ENCODE measurements at places on chromosomes 16 and 17.
A peak's percentile ranks its signal among the peaks of the same experiment; 100 is the strongest.

DNA sequence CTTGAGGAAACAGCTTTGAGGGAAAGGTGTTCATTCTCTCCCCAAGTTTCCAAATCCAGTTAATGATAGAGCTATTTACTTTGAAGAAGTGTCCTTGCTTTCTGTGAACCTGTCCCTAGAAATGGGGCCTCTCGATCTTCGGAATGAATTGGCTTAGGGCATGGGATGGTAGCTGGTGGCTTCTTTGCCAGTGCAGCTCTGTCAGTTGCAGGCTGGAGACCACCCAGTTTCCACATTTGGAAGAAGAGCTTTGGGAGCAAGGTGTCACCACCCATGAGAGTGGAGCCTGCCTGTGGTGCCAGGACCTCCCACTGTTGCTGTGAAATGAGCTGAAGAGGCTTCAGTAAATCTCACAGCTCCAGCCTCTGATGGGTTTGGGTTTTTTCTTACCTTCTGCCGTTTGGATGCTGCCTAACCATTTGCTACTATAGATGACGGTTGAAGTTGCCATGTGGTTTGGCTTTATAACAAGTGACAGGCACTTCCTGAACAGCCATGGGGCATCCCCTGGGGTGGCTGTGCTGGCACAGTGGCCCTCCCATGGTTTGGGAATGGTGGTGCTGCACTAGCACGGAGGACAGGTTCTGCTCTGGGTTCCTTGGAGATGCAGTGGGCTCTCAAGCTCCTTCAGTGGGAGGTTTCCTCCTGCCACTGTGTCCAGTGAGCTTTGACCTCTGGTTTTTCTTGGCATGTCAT, 19.5 kb upstream of the SLC5A10 start:
- DNase-seq: no peak

DNA sequence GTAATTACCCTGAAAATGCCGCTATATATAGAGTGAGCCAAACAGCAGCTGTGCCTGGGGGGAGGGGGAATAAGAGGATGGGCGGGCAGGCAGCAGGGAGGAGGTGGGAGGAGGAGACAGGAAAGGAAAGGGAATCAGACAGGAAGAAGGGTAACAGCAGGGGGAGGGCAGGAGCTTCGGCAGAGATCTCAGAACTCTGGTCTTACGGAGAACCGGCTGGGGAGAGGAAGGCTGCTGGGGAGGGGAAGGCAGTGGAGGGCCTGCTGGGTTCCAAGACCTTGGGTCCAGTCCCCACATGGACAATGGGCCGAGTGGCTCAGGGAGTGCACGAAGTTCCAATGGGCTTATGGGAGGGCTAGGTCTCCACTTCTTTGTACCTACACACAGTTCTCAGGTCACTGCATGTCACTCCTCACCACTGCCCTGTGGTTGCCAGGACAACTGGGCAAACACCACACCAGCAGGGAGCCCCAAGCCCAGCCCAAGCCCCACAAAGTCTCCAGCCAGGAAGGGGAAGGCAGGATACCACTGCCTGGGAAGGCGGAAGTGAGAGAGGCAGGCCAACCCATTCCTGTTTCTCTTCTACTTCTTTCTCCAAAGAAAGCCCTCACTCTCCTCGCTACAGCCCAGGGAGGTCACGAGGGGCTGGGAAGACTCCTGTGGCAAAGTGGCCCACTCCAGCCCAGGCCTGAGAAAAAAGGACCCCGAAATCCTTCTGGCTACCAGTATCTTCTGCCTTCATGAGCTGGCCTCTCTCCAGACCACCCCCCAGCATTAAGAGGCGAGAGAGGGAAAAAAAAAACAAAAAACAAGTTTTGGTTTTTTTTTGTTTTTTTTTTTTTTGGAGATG, 25.3 kb downstream of the G6PC3 start:
- DNase-seq: peak; percentile 94

GRCh38 chr17:3914312-3914670, 2.0 kb downstream of the P2RX1 start:
- DNase-seq: no peak

- no peak for DNase-seq
Observed at GRCh38 chr16:51755577-51756355, 604.7 kb upstream of the SALL1 start.

DNA sequence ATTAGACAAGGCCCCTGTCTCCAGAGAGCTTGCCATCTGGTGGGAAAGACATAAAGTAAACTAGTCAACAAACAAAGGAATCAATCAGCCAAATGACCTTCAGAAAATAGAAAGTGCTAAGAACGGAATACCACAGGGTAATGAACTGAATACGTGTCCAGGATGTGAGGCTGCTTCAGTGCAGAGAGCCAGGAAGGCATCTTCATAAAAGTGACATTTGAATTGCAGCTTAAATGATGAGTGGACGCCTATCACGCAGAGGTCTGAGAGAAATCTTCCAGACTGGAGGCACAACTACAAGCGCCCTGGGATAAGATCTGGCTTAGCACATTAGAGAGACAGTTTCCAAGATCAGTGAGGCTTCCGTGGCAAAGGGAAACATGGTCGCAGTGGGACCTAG, 574.1 kb upstream of the CDH8 start:
- DNase-seq: no peak

DNA sequence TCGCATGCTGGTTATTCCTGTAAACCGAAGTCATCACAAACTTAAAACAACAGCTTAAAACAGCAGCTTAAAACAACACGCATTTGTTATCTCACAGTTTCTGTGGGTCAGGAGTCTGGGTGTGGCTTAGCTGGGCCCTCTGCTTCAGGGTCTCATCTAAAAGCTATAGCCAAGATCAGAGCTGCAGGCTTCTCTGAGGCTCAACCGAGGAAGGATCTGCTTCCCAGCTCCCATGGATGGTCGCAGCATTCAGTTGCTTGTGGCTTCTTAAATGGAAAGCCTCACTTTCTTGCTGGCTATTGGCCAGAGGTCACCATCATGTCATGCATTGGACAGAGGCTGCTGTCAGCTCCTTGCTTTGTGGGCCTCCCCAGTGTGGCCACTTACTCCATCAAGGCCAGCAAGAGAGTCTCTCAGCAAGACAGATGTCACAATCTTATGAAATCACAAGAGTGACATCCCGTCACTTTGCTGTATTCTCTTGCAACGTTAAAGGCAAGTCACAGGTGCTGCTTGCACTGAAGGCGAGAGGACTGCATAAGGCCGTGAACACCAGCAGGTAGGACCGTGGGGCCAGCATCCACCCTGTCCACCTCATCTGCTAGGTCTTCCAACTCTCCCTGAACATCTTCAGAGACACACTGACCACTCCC, 117.9 kb upstream of the TNRC6C start:
- DNase-seq: no peak

DNA sequence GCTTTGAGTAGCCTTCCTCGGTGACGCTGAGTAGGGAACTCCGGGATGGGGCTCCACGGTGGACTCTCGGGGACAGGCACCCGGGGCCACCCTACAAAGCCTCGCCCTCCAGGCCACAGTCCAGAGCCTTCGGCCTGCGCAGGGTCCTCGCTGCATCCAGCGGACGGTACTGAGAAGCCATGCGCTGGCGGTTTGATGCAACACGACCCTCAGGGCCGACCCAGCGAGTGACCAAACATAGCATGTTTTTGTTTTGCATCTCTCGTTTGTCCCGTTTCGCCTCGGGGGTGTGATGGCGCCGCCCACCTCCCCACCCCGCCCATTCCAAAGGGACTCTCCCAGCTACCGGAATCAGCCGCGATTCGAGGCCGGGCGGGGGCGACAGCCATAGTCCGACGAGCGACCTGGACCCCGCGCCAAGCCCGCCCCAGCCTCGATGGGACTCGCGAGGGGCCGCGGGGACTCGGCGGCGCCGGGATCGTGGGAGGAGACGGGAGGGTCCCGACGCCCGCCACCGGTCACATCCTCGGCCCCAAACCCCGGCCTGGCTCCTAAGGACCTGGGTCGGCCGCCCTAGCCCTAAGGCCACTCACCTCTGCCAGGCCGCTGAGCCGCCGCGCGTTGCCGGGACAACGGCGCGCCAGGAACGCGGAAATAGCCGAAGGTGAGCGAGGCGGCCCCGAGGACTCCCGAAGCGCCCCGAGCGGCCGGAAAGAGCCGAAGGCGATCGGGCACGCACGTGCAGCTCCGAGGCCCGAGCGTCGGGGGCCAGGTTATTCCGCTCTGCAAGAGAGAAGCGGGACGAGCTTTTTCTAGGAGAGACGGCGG, 1.6 kb downstream of the IFT140 start:
- peak; percentile 95 for DNase-seq

DNA sequence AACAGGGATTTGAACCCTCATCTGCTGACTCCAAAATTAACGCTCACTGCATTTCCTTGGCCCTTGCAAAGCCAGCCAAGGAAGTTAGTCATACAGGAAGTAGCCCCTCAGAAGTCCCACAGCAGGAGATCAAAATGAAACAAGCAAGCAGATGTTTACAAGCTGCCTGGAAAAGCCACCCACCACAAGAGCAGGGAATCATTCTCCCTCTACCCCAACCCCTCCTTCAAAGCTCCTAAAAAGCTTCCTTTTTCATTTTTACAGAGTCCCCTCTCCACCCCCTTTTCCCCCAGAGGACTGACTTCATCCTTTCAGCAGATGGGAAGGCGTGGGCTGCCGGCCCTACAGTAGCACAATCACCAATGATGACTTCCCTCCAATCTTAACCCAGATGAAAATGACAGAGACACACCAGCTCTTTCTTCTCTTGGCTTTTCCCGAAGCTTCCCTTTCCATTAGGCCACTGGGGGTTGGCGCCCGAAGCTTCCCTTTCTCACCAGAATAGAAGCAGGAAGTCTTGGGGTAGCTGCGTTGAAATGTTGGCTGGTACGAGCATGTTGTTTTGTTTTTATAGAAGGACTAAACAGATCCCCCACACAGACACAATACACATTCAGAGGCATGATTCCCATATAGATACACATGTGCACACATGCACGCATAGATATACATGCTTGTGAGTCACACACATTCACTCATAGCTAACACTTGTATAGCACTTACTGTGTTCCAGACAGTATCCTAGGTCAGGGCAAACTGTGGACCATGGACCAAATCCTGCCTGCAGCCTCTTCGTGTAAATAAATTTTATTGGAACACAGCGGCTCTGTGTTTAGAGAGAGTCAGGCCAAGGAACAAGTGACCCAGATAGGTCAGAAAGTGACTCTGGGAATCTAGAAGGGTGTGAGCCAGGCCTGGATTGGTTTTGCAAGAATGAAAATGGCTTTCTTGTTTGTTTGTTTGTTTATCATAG, 17.4 kb downstream of the ITPRIPL2 start:
- DNase-seq: peak; percentile 99

GRCh38 chr17:77145612-77146245, 5.0 kb downstream of the SEC14L1 start:
- no peak for DNase-seq

GRCh38 chr16:84898447-84898846, 78.7 kb downstream of the CRISPLD2 start:
- DNase-seq: no peak

GRCh38 chr16:85935974-85936760, 37.2 kb downstream of the IRF8 start:
- DNase-seq: no peak

GRCh38 chr17:78485290-78486168, 91.7 kb downstream of the DNAH17 start:
- DNase-seq: no peak

DNA sequence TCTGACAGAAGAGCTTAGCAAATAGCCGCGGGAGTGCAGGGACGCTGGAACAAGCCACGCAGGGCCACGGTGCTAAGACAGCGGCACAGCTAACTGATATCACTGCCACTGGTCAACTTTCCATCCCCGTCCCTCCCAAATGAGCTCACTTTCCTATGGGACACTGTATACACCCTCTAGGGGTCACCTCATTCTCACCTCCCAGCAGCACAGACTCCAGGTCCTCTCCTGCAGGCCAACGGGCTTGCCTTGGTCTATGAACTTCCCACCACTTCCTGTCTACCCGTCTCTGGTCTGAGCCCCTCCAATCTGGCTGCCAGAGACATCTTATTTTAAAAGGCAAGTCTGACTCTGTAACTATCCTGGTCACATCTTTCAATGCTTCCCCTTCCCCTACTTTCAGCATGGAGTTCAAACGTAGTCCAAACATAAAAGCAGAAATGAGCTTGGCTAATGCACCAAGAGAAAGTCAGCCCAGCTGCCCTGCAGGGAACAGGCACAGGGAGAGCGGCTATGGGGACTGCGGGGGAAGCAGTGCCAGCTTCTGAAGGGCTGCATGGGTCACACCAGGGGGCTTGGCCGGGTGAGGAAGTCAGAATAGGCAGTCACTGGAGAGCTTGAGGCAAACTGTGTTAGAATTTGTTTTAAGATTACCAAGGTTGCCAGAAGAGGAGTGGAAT, 26.3 kb upstream of the SLC38A8 start:
- DNase-seq: no peak

GRCh38 chr16:4370570-4371356, 885 bp upstream of the VASN start:
- no peak for DNase-seq

- DNase-seq: peak; percentile 92
Observed at GRCh38 chr16:55508941-55509931, at the start of gene LPCAT2. TSS of gene LPCAT2 (plus strand) at chr16:55509072. CDS start at chr16:55509182, 110 bp downstream.

DNA sequence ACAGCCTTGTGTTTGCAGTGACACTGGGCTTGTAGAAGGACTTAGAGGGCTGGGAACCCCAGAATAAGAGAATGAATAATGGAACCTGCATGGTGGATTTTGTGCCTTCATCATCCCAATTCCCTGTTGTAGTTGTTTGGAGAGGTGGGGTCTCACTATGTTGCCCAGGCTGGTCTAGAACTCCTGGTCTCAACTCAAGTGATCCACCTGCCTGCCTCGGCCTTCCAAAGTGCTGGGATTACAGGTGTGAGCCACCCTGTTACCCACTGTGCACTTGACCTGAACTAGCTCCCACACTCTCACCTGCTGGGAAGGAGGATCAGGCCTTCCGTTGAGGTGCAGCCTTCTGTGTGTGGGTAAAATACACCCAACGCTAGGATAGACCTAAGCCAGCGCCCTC, 55.4 kb downstream of the RAP1GAP2 start:
- no peak for DNase-seq

DNA sequence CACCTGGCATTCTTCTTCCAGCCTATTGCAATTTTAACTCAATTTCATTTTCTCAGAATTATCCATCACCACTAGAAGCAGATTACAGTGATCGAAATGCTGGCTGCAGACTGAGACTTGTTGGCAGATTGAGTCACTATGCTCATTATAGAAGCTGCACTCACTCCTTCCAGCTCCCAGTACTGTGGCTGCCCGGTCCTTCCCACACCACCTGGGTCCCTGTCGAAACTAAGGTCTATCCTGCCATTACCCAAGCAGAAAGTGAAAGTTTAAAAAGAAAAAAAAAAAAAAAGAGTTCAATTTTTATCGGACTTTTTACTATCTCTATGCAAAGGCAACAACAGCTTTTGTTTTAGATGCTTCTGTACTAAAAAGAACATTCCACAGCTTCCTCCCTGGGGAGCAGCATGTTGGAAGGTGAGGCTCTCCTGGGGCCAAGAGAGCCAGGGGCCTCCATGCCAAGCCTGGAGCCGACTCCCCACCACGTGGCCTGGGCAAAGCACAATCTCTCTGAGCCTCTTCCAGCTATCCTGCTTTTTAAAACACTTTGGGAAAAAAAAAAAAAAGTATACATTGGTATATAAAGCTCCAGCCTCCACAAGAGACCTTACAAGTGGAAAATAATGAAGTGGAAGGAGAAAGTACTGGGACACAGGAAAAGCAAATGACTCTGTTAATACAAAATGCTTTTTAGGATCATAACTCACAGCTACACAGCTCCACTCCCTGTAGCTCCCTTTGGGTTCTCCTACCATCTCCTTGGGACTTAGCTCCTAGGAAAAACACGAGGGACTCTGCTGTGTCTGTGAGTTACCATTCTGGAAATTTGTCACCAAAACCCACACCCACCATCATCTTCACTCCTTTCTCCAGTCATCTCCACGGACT, 77.8 kb downstream of the USP31 start:
- DNase-seq: no peak

- no peak for DNase-seq
Observed at GRCh38 chr17:80409626-80410025, 5.3 kb upstream of the ENDOV start.

GRCh38 chr17:2262135-2262587, 41.4 kb downstream of the SMG6 start:
- no peak for DNase-seq

Measured in A673 (cell line).